ENCODE measurements at places on chromosomes 2 and 18. TPM values are rescaled to one million over a fixed set of nuclear protein-coding genes. Genes with fewer than 3 reads are reported as not detected.

The STK39 gene
- polyA plus RNA-seq = 18.5 TPM

The ATOH8 gene
- polyA plus RNA-seq = 10.4 TPM

The HOXD3 gene
- polyA plus RNA-seq = 0.91 TPM

DNA sequence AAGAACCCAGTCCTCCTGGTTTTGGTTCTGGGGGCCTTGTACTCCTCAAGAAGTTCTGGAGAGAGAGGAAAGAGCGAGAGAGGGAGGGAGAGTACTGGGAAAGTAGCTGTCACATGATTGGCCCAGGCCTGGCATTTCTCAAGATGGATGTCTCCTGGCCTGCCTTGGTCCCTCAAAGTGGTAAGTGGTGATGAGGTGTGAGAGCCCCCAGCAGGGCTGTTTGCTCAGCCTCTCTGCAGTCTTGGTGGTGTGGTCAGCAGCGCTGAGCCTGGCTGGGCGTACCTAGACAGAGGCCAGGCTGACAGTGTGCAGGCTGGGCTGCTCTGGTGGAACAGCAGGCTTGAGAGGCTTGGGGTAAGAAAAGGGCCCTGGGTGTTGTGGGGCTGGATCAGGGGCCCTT, 2.5 kb downstream of the SPEG start:
- no peak overlapping the region for H3K4me3 ChIP-seq
- H3K27ac ChIP-seq = peak overlapping the region; percentile 0
- H3K27me3 ChIP-seq = peaks cover 37% of the 10 kb centered on the region
- H3K36me3 ChIP-seq = peaks cover 2% of the 10 kb centered on the region

DNA sequence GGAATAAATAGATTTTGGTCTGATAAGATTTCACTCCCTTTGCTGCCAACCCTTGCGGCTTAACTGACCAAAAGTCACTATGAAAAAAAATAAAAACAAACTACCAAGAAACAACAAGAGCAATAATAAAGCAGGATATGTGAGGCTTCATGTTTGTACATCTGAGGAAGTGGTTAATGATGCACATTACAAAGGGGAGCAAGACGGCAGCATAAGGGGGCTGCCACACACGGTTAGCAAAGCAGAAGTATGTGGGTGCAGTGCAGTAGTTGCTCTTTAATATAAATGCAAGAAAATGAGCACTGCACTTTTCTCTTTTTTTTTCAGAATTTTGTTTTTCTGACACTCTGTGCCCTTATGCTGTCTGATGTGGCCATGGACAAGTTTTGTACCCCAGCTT, 377.1 kb upstream of the CNTNAP5 start:
- no peaks in the 10 kb centered on the region for H3K4me1 ChIP-seq
- no peaks in the 10 kb centered on the region for H3K27me3 ChIP-seq
- no peak overlapping the region for H3K27ac ChIP-seq
- H3K4me3 ChIP-seq = no peak overlapping the region

DNA sequence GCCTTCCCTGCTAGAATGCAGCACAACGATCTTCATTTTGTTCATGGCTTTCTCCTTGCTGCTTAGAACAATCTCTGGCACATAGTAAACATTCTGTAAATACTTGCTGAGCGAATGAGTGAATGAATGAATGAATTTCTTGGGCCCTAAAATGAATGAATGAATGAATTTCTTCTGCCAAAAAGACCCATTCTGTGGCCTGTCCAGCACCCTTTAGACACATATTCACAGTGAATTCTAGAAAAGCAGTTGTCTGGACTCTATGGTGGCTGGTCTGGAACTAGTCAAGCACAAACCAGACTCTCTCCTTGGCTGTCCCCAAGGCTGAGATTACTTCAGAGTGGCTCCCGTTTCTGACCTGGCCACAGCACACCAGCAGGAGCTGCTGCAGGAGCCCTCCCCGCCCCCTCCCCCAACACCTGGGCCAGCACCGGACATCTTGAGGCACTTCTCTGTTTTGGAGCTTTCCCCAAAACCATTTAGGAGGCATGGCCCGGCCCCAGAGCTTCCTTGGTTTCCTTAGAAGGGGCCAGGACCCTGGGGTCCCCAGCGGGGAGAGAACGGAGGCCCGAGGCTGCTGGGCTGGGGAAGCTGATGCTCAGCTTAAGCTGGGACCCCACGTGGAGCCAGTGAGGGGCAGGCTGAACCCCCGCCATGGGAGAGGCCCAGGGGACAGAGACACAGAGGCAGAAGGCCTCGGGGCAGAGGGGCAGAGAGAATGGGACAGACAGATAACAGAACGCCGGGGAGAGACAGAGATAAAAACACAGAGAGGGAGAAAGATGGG, 159.0 kb downstream of the ZFP36L2 start:
- H3K4me1 ChIP-seq = peaks cover 51% of the 10 kb centered on the region
- no peak for DNase-seq
- no peak overlapping the region for H3K4me3 ChIP-seq
- peak overlapping the region; percentile 59 for H3K27ac ChIP-seq
- H3K36me3 ChIP-seq = no peaks in the 10 kb centered on the region

DNA sequence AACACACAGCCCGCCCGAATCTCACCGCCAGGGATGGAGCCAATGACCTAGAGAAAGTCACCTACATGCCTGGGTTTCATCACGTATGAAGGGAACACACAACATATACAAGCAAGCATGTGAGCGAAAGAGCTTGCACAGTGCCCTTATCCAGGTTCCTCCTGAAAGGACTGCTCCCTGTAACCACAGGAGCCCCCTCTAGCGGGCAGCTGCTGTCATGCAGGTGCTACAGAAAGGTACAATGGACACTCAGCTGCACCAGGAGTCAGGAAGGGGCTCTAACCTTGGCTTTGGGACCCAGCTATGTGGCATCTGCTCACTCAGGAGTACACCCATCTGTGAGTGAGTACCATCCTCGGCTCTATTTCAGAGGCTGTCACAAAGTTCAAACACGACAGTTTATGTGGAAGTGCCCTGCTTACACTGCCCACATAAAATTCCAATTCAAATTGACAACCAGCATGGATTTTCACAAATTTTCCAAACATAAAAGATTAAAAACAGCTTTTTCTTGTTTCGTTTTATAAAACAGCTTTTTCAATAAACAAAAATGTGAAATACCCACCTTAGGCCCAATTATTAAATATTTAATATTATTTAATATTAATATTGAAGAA, 3.5 kb downstream of the NDUFA10 start:
- DNase-seq = peak; percentile 35
- H3K27ac ChIP-seq = no peak overlapping the region
- H3K36me3 ChIP-seq = peaks cover 40% of the 10 kb centered on the region
